Stromal cell of bone marrow (primary cell): ENCODE measurements at places on chromosomes 3 and 15.

DNA sequence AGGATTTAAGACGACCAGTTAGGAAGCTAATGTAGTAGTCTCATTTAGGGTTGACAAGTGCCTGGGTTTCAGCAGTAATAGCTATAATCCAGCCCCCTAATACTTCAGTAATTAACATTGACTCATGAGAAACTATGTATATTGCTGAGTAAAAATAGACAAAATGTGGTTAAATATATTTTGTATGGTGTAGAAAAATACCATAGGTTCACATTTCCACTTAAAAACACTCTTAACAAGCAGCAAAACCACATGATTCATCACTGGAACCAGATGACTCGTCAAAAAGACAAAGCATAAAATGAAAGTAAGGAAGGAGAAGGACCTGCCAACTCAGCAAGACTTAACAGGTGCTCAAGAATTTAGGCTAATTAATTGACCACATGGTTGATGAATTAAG is 288.9 kb downstream of the EFHB start:
- DNase-seq = peak; percentile 1

DNA sequence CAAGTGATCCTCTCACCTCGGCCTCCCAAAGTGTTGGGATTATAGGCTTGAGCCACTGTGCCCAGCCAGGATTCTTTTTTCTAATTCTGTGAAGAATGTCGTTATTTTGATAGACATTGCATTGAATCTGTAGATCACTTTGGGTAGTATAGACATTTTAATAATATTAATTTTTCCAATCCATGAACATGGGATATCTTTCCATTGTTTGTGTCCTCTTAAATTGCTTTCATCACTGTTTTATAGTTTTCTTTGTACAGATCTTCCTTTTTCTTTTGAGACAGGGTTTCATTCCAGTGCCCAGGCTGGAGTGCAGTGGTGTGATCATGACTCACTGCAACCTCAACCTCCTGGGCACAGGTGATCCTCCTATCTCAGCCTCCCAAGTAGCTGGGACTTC is 11.6 kb upstream of the KCTD6 start:
- no peak for DNase-seq

GRCh38 chr3:170244576-170244975 is 22.4 kb downstream of the PRKCI start:
- DNase-seq = no peak

- no peak for DNase-seq
Observed at GRCh38 chr3:192904632-192905289, 12.9 kb downstream of the MB21D2 start.

DNA sequence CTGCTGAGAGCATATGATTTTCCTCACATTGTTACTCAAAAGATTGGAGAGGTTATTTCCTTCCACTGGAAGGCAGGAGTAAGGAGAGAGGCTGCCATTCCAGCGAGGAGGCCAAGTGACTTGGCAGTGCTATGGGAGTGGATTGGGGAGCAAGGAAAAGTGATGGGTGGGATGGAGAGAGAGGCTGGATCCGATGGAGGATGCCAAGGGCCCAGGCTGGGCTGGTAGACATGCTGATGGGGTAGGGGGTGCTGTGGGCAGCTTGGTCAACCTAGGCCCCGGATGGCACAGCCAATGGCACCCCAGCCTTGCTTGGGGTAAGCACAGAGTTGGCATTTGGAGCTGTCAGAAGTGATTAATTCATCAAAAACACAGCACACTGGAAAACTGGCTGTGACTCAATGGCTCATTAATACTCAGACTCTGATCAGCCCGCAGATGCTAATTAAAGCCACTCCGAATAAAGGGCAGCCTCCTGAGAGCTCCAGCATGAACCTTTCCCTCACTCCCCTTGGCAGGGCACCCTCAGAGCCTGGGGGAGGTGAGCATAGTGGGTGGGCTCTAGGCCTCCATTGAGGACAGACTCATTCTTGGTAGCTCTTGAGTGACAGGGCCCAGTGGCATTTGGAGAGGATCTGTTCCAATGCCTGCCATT is 22.1 kb upstream of the SLC6A1 start:
- DNase-seq = no peak

- DNase-seq = no peak
Observed at GRCh38 chr15:69134791-69135190, 25.6 kb upstream of the GLCE start.

DNA sequence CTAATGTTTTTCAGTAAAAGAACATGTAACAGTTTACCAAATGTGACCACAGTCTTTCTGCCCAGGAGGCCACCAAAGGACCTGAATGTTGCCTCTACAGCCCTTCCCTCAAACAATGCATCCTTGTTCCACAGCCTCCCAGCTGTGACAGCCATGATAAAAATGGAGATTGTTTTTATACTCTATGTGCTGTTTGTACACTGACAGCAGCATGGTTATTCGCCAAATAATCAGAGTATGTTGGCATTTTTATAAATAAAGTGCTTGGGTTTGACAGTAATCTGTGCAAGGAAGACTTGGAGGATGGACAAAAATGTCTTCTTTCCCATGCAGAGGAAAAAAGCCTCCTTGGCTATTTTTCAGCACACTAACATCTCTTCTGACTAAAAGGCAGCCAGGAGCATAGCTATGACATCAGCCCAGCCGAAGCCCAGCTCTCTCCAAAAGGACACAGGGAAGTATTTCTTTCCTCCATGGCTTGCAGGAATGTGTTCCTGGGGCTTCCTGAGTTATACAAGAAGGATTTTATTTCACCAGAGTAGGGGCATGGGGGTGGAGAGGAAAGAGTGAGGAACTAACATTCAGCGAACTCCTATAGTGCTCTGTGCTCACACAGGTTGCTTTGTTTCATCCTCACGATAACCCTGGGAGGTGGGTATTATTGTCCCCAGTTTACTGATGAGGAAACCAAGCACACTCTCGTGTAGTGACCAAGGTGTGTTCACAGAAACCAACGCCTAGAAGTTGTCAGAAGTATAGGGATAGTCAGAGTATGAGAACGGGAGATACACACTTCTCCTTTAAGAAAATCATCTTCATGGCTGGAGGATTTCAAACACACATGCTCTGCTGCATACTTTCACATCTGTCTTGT is 339.7 kb downstream of the MECOM start:
- peak; percentile 36 for DNase-seq
